ENCODE measurements at places on chromosomes 3 and 15. TPM values are rescaled to one million over a fixed set of nuclear protein-coding genes. Genes with fewer than 3 reads are reported as not detected.

UNC13C gene
- 0.19 TPM for total RNA-seq

GRCh38 chr15:52527911-52528563 lies 643 bp downstream of the MYO5A start:
- no peaks in the 10 kb centered on the region for H3K4me1 ChIP-seq
- no peaks in the 10 kb centered on the region for H3K36me3 ChIP-seq
- H3K4me3 ChIP-seq, result peak overlapping the region; percentile 53
- DNase-seq, result peak; percentile 58
- peaks cover 19% of the 10 kb centered on the region for H3K27me3 ChIP-seq
- H3K27ac ChIP-seq, result no peak overlapping the region

LTK gene
- total RNA-seq, result 0.91 TPM

DNA sequence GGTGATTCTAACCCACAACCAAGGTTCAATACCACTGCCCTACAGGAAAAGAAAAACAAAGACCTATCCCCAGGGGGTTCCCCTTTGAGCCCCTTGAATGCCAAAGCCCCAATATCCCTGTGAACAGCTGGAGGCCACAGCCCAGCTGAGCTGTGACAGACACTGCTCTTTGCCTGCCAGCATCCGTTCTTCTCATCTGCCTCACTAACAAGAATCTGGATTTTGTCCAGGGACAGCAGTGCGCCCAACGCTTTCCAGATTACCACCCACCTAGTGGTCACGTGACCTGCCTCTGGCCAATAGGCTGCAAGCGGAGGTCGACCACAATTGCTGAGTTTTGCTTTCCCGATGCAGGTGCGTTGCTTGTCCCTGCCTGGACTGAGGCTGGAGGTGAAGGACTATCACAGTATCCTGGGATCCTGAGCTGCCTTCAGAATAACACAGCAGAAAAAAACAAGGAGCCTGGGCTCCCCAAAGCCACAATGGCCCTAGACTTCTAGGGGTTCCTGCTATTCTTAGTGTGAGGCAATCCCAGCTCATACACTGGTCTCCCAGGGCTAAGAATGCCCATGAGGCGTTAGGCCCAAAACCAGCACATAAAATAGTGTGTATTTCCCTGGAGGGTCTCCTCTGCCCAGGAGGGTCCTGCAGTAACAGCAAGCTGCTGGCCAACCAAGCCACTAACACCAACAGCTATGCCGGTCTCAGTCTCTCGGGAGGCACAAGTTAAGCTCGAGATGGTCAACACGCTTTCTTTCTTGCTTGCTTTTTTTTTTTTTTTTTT lies 13.8 kb downstream of the BDH1 start:
- peaks cover 17% of the 10 kb centered on the region for H3K36me3 ChIP-seq
- H3K27ac ChIP-seq, result no peak overlapping the region
- no peak for DNase-seq
- H3K4me1 ChIP-seq, result no peaks in the 10 kb centered on the region

TGM5 gene
- not detected for total RNA-seq

GRCh38 chr15:63015618-63016017 lies 26.9 kb upstream of the TPM1 start:
- H3K4me3 ChIP-seq, result no peak overlapping the region
- no peaks in the 10 kb centered on the region for H3K36me3 ChIP-seq
- H3K4me1 ChIP-seq, result no peaks in the 10 kb centered on the region
- no peak overlapping the region for H3K27ac ChIP-seq

DNA sequence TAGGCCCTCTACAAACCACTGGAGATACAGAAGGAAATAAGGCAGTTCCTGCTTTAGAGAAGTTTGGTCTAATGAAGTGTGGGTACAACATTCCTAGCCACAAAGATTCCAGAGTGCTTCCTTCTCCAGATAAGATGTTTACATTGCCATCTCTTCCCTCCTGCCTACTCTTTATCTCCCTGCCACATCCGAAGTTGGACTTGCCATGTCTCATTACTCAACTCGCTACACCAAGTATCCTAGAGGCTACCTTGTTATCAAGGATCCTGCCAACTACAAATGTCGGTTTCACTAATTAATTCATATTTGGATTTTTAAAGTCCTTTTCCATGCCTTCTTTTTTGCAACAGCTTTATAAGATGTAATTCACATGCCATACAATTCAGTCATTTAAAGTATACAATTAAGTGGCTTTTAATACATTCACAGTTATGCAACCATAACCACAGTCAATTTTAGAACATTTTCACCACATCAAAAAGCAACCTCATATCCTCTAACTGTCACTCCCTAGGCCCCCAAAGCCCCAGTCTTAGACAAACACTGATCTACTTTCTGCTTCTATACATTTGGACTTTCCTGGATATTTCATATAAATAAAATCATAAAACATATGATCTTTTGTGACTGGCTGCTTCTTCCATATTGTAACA lies 53.7 kb upstream of the CSTA start:
- H3K4me3 ChIP-seq, result no peak overlapping the region
- no peak overlapping the region for H3K27ac ChIP-seq
- H3K36me3 ChIP-seq, result no peaks in the 10 kb centered on the region
- H3K27me3 ChIP-seq, result no peaks in the 10 kb centered on the region
- no peak for DNase-seq
